Right renal pelvis (tissue), 4 donors: ENCODE measurements at places on chromosomes 4 and X.
A peak's percentile ranks its signal among the peaks of the same experiment; 100 is the strongest.

GRCh38 chrX:115906881-115907280 is 263.7 kb upstream of the AGTR2 start:
- DNase-seq, result no peak

DNA sequence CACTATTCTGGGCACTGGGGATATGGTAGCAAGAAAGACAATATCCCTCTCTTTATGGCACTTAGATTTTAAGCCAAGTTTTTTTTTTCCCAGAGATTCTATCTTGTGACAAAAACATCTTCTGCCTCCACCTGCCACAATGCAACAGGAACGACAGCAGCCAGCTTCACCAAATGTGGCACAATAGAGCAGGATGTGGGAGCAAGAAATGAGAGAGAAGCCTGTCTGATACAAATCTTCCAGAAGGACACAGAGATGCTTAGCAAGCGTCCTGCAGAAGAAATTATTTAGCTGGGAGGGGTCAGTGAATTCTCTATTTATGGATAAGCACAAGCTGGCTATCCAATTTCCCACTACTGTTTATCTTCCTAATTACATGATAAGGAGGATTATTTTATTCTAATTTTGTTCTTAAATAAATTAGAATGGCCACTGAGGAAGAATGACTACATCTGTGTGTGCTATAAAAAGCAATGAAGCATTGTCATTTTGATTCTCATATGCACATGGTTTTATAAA is 27.1 kb upstream of the ZNF330 start:
- no peak for DNase-seq

GRCh38 chrX:105375816-105376215 is 155.3 kb upstream of the TEX13A start:
- no peak for DNase-seq

DNA sequence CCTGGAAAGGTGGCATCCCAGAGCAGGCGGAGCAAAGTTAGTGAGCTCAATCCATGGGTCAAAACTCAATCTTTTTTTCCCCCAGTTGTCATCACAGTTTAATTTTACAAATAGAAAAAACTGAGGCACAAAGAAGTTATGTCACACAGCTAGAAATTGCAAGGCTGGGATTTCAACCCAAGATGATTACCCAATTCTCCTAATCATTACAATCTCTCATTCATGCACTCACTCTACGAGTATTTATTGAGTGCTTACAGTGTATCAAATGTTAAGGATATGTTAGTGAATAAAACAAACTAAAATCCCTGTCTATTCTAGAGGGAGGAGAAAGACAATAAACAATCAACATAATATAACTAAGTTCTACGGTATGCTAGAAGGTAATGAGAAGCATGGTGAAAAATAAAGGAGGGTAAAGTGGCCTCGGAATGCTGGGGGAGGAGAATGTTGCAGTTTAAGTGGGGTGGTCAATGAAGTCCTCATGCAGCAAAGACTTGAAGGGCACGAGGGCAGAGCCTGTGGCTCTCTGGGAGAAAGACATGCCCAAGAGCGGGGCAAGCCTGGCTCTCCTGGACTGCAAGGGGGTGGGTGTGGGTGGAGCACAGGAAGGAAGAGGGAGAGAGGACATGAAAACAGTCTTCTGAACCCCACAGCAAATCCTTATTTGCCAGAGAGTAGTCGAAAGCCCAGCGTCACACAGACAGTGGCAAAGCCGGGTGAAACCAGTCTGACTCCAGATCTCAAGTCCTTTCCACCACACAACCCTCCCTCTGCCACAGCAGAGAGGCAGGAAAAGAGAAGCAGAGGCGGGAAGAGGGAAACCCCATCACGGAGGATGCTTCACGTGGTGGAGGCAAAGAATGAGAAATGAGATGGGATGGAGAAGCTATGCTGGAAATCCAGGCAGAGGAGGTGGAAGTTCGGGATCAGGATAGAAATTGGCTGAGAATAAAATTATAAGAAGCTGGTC is 48.3 kb downstream of the RAB33B start:
- DNase-seq, result no peak

DNA sequence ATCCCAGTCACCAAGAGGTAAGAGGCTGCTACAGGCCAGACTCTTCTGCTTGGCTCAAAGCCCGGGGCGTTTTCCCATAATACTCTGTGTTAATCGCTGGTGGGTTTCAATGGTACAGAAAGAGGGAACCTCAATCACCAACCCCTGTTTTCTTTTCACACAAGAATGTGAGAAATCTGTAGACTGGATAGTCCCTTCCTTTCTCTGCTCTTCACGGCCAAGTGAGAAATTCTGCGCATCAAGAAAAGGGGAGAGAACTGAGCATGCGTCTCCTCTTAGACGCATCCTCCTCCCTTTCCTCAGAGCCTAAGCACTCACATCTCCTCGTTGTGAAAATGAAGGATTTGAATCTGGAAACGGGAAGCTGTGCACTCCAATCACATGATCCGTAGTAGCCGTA is 64.7 kb downstream of the CLNK start:
- DNase-seq, result no peak

GRCh38 chr4:185346975-185347601 is 48.6 kb downstream of the LRP2BP start:
- DNase-seq, result no peak

GRCh38 chrX:118963159-118963558 is 11.3 kb upstream of the LONRF3 start:
- DNase-seq, result no peak

DNA sequence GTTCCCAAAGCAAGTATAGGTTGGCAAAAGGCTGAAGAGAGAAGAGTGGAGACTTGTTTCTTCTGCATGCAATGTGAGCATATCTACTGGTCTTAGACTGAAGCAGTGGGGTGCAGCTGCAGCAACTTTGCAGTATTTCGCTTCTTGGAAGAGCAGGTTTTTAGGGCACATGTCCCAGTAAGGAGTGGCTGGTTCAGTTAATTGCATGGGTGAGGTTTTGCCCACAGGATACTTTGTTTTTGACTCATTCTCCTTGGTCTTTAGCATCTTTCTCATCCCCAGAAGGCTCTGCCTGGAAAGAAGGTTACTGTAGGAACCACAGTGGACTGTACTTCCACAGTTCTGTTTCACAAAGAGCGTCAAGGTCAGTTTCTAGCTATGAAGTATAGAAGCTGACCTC is 68.0 kb upstream of the NR3C2 start:
- DNase-seq, result no peak

- DNase-seq, result no peak
Observed at GRCh38 chrX:154317391-154317995, 21.9 kb downstream of the TKTL1 start.

DNA sequence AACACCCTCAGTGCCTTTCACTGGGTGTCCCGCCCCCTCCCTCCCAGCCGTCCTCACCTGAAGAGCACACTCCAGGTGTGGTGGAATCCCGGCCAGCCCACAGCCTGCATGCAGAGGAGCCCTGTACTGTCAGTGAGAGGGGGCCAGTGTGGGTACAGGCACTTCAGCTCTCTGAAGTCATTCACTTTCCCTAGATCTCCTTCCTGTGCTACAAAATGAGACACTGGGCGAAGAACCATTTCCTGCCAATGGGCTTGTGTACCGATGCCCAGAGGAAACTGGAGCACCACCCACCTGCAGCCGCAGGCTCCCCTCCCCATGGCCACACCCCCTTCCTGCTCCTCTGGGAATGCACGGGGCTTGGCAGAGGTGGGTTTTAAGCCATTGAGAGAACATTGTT is 73.9 kb upstream of the C4orf50 start:
- no peak for DNase-seq

DNA sequence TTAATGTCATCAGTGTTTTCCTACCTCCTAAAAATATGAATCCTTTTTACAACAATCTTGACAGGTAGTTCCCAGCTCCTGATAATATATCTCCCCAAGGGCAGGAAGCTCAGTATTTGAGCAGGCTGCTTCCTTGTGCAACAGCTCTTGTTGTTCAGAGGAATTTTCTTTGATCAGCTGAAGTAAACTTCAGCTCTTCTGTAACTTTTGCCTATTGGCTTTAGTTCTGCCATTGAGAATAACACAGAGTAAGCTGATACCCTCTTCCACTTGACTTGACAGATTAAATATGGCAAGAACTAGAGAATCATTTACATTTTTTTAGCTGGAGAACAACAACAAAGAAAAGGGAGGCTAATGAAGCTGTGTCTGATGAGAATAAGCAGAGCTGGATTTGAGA is 75.2 kb downstream of the LUZP4 start:
- DNase-seq, result no peak

DNA sequence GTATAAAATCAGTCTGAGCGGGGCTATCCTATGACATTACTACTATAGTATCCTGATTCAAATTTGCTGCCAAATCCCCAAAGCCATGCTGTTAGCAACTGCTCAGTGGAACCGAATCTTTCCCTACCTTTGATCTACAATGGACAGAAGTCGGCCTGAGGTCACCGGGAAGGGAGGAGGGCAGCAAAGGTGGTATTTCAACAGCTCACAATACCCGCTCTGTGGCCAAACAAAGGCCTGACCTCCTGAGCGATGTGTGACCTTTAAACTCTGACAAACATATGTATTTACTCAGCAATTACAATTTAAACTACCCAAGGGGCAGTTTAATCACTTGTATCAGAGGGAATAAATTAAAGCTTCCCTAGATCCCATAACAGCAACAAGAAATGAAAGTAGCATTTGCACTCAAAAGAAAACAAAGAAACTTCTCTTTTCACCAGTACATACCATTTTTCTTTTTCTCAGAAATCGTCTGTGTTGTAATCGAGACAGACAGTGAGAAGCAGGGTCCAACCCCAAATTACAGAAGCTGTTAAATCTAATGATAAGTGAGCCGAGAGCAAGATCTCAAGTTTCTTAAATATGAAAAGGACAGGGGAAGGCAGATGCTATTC is 11.6 kb upstream of the TMEM128 start:
- no peak for DNase-seq

DNA sequence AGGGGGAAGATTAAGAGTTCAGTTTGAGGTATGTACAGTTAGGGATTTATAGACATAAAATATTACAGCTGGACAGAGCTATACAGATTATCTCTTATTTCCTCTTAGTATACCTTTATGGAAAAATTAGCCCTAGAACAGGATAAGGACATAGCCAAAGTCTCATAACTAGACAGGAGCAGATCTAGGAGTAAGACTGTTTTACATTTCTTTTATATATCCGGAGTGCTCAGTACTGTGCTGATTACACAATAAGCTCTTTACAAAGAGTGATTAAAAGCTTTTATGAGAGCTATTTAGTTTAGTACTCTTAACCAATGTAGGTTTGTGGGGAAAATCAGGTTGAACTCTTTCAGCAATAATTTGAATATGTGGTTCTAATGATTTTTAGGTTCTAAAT is 105.8 kb downstream of the TBX22 start:
- DNase-seq, result no peak

DNA sequence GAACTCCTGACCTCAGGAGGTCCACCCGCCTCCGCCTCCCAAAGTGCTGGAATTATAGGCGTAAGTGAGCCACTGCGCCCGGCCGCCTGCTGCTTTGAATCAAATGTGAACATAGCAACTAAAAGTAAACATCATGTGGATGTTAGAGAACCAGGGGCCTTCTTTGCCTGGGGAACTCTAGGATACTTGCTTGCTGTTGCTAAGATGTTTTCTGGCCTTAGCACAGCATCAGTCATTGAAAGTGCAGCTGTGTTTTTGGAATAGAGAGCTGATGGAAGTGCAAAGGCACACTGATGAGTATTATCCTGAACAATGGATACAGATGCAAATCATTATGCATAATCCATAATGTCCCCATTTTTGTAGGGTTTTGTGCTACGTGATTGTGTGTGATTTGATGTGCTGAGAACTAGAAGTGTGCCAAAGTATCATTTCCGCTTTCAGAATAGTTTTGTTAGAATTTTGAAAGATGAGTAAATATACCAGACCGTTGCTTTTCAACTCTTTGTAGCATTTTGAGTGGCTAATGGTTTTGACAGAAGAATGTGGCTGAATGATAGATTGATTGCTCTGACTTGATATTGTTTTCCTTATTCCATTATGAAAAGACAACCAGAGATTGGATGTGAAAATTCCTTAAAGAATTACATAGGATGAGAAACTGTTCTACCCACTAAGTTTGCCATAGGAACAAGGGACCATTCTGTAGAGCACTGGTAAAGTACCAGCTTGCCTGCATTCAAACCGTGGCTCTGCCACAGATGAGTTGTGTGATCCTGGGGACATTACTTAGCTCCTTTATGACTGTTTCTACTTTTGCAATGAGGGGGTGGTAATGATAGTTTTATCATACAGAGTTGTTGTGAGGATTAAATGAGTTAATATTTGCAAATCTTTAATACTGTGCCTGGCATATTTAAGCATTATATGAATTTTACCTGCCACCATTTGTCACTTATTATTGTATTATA is 74.7 kb downstream of the REPS2 start:
- no peak for DNase-seq

GRCh38 chr4:39852636-39853035 is 125.1 kb downstream of the PDS5A start:
- no peak for DNase-seq

GRCh38 chr4:119962631-119963030 is 104.0 kb downstream of the MAD2L1 start:
- no peak for DNase-seq

- no peak for DNase-seq
Observed at GRCh38 chr4:100986360-100986868, 360.9 kb downstream of the PPP3CA start.

DNA sequence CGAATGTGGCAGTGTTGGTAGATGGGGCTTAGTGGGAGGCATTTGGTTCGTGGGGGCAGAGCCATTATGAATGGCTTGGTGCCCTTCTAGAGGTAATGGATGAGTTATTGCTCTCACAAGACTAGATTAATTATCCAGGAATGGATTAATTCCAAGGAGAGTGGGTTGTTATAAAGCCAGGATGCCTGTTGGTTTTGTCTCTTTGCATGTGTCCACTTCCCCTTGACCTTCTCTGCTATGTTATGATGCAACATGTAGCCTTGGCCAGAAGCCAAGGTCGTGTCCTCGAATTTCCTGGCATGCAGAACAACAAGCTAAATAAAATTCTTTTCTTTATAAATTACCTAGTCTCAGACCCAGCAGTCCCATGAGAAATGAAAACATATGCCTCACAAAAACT is 111.2 kb upstream of the PLS3 start:
- DNase-seq, result peak; percentile 6

GRCh38 chr4:147620315-147620714 is 3.1 kb downstream of the TMEM184C start:
- no peak for DNase-seq

DNA sequence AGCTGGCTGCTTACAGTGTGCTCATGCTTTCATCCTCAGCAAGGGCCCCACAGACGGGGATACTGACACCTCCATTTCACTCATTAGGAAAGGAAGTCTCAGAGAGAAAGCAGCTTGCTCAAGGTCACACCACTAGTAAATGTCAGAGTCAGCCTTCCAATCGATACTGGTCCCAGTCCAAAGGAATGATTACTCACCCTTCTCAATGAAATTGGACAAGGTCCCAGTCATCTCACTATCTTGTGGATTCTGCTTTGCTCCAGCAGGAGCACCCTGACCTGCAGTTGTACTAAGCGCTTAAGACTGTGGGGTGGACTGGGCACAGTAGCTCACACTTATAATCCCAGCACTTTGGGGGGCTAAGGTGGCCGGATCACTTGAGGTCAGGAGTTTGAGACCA is 132.2 kb upstream of the SLC34A2 start:
- DNase-seq, result no peak

DNA sequence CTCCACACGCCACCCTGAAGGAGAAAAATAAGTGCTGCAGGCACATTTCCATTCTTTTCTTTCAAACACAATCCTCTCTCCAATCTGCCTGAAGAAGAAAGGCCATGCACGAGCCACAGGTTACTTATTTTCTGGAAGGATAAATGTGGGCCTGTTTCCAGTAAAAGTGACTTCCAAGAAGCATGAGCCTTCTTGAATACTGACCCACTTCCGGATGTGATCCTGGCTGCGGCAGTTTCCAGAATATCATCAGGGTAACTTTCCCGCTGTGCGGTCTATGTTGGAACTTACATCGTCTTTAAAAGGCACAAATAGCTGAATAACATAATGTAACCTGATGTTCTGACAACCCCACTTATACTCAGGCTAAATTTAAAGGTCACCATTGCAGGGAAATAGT is 66.3 kb upstream of the TAPT1 start:
- no peak for DNase-seq
